ENCODE measurements at places on chromosomes 16 and 17.

DNA sequence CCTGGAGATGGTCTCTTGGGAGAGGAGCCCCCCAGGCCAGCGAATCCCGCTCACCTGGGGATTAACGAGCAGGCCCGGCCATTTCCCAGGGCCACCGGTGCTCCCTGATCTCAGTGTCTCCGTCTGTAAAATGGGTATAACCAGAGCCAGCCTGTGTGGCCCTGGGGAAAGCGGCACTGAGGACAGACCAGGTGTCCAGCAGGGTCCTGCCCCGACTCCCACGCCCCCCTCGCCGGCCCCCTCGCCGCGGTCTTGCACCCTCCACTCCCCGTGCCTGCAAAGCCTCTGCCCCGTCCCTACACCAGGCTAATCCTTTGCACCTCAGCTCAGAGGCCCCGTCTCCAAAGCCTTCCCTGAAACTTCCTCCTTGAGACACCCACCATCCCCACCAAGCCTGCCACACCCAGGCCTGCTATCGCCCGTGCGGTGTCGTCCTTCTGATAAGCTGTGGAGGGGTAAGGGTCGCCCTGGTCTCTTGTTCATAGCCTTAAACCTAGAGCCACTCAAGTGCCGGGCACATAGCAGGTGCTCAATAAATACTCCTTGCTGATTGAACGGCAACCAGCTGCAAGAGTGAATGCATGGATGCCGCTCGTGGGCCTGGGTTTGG lies 259.1 kb downstream of the C16orf95 start:
- no peak for DNase-seq

DNA sequence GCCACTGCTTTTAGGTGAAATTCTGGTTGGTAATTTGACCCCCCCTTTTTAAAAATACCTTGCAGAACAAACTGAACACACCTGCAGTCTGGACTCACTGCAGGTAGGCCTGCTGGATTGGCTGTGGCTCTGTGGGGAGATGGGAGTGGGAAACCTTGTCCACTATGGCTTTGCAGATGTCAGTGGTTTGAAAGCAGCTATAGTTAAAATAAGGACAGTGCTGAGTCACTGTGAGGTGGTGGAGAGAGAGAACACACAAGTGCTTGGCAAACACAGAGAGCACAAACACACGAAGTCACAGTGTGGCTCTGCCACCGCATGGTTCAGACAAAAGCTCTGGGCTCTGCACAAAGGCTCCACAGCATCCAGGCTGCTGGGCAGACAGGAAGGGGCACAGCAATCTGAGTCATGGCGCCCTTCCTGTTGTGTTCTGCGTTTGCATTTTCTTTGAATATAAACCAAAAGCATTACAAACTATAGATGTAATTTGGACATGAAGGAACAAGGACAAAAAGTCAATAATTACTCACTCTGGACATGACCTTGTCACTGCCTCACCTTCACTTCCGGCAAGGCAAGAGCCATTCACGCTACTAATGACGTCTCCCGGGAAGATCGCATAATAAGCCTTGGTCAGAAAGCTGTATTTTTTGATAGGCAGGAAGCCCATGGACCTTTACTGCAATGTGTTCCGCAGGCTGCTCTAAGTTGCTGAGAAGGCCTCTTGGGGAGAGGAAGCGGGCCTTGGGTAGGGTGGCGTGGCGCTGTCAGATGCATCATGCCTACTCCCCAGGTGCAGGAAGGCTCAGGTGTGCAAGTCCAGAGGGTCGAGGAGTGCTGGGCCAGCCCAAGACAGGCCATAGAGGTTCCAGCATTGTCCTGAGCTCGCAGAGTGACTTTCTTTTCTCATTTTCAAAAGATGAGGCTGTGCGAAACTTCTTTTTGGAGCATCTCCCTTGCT lies 60.1 kb upstream of the MED9 start:
- DNase-seq: no peak

DNA sequence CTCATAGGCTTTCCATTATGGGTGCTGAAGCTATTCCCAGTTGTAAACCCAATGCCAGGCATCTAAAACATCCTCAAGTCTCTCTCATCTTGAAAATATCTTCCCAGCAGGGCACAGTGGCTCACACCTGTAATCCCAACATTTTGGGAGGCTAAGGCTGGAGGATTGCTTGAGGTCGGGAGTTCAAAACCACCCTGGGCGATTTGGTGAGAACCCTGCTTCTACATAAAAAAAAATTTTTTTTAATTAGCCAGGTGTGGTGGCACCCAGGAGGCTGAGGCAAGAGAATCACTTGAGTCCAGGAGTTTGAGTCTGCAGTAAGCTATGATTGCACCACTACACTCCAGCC lies 13.0 kb upstream of the EEF2K start:
- DNase-seq: no peak

DNA sequence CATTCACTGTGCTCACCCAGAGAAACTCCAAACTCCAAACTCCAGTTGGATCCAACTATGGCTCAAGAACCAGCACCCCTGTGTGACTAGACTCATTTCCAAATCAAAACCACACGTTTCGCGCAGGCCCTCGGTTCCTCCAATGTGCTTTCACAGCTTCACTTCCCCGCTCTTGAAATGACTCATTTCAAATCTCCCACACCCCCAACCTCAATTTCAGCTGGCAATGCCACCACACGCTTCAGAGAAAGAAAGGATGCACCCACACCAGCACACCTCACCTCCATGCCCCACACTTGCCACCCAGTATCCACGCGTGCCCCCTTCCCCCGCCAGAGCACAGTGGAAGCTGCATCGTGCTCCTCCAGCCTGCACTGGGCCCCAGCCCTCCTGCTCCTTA lies 9.0 kb downstream of the TMEM92 start:
- no peak for DNase-seq

GRCh38 chr16:11105038-11105903 lies 150.7 kb downstream of the SOCS1 start:
- DNase-seq: no peak

DNA sequence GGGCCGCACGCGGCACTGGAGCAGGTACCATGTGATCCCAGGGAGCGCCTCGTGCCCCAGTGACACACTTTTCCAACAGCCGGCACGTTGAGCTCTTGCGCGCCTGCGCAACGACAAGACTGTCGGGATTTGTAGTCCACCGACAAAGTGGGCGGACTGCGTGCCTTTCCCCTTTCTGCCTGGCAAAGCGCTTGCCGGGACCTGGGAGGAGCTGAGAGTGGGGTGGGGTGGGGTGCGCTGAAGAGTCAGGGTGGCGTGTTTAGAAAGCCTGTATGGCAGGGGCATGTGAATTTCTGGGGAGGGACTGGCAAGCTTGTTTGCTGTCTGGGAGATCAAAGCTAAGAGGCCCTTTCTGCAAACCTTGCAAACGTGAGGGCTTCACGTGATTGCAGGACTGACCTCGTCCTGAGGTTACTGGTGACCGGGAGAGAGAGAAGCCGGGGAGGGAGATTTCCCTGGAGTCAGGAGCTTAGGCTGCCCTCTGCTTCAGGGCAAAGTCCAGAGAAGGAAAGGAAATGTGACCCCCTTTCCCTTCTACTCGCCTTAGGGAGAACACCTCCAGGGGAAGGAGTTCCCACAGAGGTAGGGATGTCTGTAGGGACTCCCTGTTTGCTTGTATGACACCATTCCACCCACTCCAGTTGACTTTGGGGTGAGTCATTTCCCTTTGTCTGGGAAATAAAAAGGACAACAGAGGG lies 429 bp upstream of the NR1D1 start:
- peak; percentile 94 for DNase-seq

GRCh38 chr17:6408276-6408675 lies 26.6 kb downstream of the AIPL1 start:
- DNase-seq: no peak

- DNase-seq: no peak
Observed at GRCh38 chr17:75400326-75400939, 5.0 kb downstream of the GRB2 start.

DNA sequence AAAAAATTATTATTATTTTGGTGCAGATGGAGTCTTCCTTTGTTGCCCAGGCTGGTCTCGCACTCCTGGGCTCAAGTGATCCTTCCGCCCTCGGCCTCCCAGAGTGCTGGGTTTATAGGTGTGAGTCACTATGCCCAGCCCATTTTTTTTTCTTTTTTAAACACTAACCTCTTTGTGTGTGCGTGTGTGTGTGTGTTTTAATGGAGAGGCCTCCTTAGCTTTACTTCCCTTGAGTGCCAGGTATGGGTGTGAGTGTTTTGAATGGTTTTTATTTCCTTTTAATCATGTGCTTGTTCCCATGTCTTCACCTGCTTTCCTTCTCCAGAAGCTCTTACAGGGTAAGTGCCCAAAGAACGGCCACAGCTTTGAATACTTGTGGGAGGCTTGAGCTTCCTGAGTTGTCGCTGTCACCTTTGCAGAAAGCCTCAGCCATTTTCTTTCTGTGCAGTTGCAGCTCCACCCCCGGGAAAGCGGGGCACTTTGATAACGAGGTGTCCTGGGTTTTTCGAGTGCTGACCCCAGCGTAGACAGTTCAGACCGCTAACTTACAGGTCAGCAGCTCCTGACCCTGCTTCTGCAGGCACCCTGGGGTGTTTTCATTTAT lies 22.6 kb downstream of the AKAP1 start:
- DNase-seq: no peak

- DNase-seq: no peak
Observed at GRCh38 chr17:27930000-27930399, 36.8 kb upstream of the LYRM9 start.
